ENCODE measurements at places on chromosomes 6 and 20.

DNA sequence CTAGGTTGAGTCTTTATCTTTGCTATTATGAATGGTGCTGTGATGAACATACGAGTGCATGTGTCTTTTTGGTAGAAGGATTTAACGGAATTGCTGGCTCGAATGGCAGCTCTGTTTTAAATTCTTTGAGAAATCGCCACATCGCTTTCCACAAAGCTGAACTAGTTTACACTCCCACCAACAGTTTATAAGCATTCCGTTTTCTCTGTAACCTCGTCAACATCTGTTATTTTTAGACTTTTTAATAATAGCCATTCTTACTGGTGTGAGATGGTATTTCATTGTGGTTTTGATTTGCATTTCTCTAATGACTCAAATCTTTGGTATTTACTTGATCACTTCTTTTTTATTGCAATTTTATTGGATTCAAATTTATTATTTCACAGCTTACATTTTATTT is 117.4 kb upstream of the HDGFL1 start:
- DNase-seq, result no peak

DNA sequence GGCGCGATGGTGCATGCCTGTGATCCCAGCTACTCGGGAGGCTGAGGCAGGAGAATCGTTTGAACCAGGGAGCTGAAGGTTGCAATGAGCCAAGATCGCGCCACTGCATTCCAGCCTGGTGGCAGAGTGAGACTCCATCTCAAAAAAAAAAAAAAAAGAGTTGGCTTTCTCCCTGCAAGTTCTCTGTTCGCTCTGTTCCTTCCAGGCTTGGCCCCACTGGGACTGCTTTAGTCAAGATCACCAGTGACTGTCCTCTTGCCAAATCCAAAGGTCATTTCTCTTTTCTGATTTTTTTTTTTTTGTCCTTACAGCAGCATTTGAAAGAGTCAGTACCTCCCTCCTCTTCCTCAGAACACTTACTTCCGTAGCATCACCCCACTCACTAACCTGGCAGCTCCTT is 10.8 kb upstream of the GNRH2 start:
- no peak for DNase-seq

GRCh38 chr6:168040856-168041496 is 38.0 kb downstream of the FRMD1 start:
- no peak for DNase-seq

GRCh38 chr6:31734821-31735406 is 1.4 kb downstream of the CLIC1 start:
- peak; percentile 42 for DNase-seq

DNA sequence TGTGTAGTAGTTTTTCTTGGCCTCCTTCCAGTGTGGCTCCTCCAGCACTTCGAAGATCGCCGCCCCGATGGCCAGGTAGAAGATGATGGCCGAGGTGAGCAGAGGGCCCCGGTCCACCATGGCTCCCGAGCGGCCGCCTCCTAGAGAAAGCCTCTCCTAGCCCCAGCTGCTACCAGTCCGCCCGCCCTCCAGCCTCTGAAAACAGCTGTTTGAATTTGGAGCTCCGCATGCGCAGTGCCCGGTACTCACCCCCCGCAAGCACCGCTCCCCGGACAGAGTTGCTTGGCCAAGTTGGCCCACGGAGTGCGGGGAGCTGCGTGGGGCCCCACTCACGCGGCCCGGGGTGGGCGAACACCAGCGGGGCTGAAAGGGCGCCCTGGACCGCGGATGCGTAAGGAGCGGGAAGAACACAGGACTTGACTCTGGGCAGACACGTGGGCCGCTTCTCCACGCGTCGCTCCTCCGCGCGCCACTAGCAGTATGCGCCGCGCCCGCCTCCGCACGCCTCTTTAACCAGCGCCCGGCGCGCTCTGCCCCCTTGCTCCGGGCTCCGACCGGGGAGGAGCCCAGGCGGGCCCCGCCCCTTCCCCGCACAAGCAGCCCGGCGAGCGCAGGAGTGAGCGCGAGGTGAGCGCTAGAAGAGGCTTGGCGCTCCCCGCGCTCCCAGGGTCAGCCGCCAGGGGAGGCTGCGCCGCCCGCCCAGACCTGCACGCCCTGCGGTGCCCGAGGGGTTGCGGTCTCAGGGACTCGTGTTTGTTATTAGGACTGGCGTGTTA is at the start of gene KCNK5:
TSS of gene KCNK5 (minus strand) at position 484 of the 776 bp plus-strand sequence. CDS start at position 120, 364 bp downstream.
- DNase-seq, result peak; percentile 39

GRCh38 chr6:5749651-5750215 is 257.0 kb downstream of the NRN1 start:
- DNase-seq, result no peak

GRCh38 chr6:3336859-3337515 is 78.2 kb downstream of the PSMG4 start:
- no peak for DNase-seq

- DNase-seq, result no peak
Measured at GRCh38 chr6:167736486-167737204, 90.1 kb upstream of the AFDN start.

GRCh38 chr6:29723666-29724588 is 693 bp downstream of the HLA-F start:
- peak; percentile 65 for DNase-seq

DNA sequence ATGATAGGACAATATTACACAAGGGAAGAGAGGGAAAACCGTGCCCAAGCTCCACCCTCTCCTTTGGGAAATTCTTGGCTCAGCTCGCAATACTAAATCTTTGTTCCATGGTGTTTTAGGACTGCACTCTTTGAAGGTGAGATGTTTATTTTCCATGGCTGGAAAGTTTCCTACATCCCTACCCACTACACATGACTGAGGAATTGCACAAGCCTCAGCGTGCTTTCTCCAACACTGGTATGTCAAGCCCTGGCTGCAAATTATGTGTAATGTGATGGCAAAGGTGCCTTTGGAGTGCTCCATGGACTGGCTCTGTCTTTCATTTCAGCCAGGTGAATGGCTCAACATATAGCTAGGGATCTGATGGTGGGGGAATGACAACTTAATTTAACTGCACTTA is 134.3 kb downstream of the ISM1 start:
- DNase-seq, result no peak

- DNase-seq, result no peak
Measured at GRCh38 chr6:2831392-2831791, 10.3 kb downstream of the SERPINB1 start.

All from stimulated activated CD8-positive, alpha-beta memory T cell treated with anti-CD3 and anti-CD28 coated beads, Interleukin-12 subunit alpha, Interleukin-12 subunit beta, amount 100 ng/mL, for 1 hour (primary cell).